Kidney (tissue), 22 donors: ENCODE measurements at places on chromosomes 2 and 18. TPM values are rescaled to one million over a fixed set of nuclear protein-coding genes. Genes with fewer than 3 reads are reported as not detected.

GRCh38 chr2:188076149-188077056, 215.3 kb upstream of the GULP1 start:
- no peak overlapping the region for H3K4me3 ChIP-seq
- no peak for DNase-seq
- H3K27ac ChIP-seq = no peak overlapping the region
- H3K27me3 ChIP-seq = no peaks in the 10 kb centered on the region
- no peaks in the 10 kb centered on the region for H3K36me3 ChIP-seq

DNA sequence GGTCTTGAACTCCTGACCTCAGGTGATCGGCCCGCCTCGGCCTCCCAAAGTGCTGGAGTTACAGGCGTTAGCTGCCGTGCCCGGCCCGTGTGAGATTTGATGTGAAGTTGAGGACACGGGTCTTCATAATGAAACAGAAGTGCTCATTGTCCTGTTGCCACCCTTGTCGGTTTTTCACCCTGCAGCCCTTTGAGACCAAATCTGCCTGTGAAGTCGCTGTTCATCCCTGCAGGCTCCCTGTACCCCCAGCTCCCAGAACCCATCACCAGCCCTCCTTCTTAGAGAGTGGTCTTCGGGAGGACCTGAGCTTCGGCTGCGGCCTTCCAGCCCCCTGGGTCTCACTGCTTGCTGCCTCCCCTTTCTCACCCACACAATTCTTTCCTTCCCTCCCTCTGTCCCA, 325.2 kb downstream of the GBX2 start:
- no peak overlapping the region for H3K27ac ChIP-seq
- no peaks in the 10 kb centered on the region for H3K27me3 ChIP-seq
- no peak overlapping the region for H3K4me3 ChIP-seq
- H3K4me1 ChIP-seq = no peaks in the 10 kb centered on the region
- no peaks in the 10 kb centered on the region for H3K36me3 ChIP-seq

DNA sequence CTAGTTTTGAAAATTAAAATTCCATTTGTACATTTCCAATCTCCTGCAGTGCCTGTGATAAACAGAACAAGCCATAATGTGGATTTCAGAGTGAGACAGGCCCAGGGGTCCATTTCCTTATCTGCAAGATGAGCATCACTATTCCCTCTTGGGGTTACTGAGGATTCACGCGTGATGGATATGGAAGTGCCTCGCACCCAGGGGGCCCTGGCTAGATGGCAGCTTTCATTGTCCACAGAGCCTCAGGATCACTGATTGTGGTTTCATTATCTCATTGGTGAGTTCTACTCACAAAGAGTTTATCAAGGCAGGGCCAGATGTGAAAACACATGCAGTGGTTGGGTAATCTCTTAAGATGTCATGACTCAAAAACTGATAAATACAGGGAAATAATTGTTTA, 11.6 kb downstream of the CNGA3 start:
- H3K4me1 ChIP-seq = no peaks in the 10 kb centered on the region
- DNase-seq = no peak
- no peak overlapping the region for H3K4me3 ChIP-seq
- no peaks in the 10 kb centered on the region for H3K27me3 ChIP-seq
- no peak overlapping the region for H3K27ac ChIP-seq
- no peaks in the 10 kb centered on the region for H3K36me3 ChIP-seq

- no peaks in the 10 kb centered on the region for H3K4me1 ChIP-seq
- no peaks in the 10 kb centered on the region for H3K27me3 ChIP-seq
- H3K4me3 ChIP-seq = no peak overlapping the region
- DNase-seq = no peak
Measured at GRCh38 chr2:66233981-66234380, 200.9 kb upstream of the MEIS1 start.

DNA sequence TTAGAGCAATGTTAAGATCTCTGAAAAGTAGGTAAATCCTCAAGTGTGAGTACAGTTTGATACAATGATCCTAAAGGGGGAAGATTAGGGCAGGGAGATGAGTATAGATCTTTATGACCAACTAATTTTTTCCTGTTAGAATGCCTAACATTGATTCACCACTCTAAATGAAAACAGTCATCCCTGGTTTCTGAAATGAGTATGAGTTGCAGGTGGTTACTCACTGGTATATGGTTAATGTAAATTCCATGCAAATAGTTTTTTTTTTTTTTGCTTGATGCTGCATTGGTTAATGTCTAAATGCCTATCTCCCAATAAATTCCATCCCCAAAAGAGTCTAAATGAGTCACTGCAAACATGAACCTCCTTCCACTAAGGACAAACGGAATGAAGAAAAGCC, 55.0 kb upstream of the SERPINB2 start:
- no peaks in the 10 kb centered on the region for H3K4me1 ChIP-seq
- no peak for DNase-seq
- no peak overlapping the region for H3K4me3 ChIP-seq

DNA sequence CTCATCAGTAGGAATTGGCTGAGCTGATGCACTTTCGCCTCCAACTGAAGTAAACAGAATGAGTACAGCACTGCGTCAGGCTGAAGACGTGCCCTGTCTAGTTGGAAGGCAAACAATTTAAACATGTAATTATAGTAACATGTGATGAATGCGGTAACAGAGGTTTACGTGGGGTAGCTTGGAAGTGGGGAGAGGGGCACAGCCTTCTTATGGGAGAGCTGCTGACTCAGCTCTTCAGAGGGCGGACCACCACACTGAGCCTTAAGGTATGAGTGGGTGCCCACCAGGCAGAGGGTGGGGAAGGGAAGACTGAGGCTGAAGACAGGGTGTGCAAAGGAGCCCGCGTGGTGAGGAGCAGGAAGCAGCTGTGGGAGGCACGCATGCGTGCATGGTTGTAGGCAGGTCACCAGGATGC, 6.2 kb upstream of the EHD3 start:
- H3K4me1 ChIP-seq = no peaks in the 10 kb centered on the region
- H3K27ac ChIP-seq = no peak overlapping the region
- H3K27me3 ChIP-seq = no peaks in the 10 kb centered on the region
- H3K36me3 ChIP-seq = no peaks in the 10 kb centered on the region

GRCh38 chr2:181308766-181309515, 148.2 kb upstream of the ITGA4 start:
- H3K36me3 ChIP-seq = no peaks in the 10 kb centered on the region
- no peak for DNase-seq
- no peaks in the 10 kb centered on the region for H3K4me1 ChIP-seq
- no peaks in the 10 kb centered on the region for H3K27me3 ChIP-seq
- H3K4me3 ChIP-seq = no peak overlapping the region
- no peak overlapping the region for H3K27ac ChIP-seq

DNA sequence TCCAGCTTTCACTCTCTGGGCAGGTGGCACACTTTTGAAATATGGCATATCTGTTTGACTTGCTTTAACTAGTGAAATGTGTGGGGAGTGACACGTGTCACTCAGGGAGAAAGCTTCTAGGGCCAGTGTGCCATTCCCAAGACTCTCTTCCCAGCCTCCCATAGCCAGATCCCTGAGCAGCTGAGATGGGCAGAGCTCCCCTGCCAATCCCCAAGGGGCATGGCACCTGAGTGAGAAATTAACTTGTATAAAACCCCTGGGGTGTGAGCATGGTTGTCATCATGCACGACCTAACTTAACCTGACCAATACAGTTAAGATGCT, 39.0 kb upstream of the MARCO start:
- H3K4me1 ChIP-seq = no peaks in the 10 kb centered on the region
- no peak overlapping the region for H3K27ac ChIP-seq
- H3K4me3 ChIP-seq = no peak overlapping the region
- H3K36me3 ChIP-seq = no peaks in the 10 kb centered on the region
- no peak for DNase-seq

- DNase-seq = no peak
- no peak overlapping the region for H3K4me3 ChIP-seq
- H3K27me3 ChIP-seq = no peaks in the 10 kb centered on the region
- no peaks in the 10 kb centered on the region for H3K36me3 ChIP-seq
- H3K4me1 ChIP-seq = peaks cover 8% of the 10 kb centered on the region
- no peak overlapping the region for H3K27ac ChIP-seq
Measured at GRCh38 chr2:128474036-128474955, 155.6 kb upstream of the HS6ST1 start.

The SULT1C2 gene
- total RNA-seq = 67.4 TPM

The COLEC12 gene
- 7.4 TPM for total RNA-seq

The LOXL3 gene
- total RNA-seq = 9.7 TPM

The MARCHF4 gene
- not detected for total RNA-seq
